ENCODE measurements at places on chromosomes 4 and X. TPM values are rescaled to one million over a fixed set of nuclear protein-coding genes. Genes with fewer than 3 reads are reported as not detected.

Gene POU4F2
- total RNA-seq = not detected

Gene DMRTC1
- not detected for total RNA-seq

Gene PFKFB1
- 0.16 TPM for total RNA-seq

Gene IL1RAPL1
- 4.0 TPM for total RNA-seq

Gene RBMX
- total RNA-seq = 73.5 TPM

Gene GRID2
- total RNA-seq = 0.05 TPM

Gene HMX1
- not detected for total RNA-seq

Gene GLRB
- 9.9 TPM for total RNA-seq

Gene MOSPD2
- total RNA-seq = 5.8 TPM

Gene ENPEP
- total RNA-seq = 4.1 TPM

Gene JADE3
- total RNA-seq = 9.0 TPM

Gene TMEM271
- total RNA-seq = not detected

Gene CSN1S1
- total RNA-seq = not detected

Gene STATH
- total RNA-seq = not detected

Gene NDST3
- not detected for total RNA-seq

Gene TLR10
- not detected for total RNA-seq

Gene ARHGAP36
- not detected for total RNA-seq

Gene IL2
- not detected for total RNA-seq

Gene SH2D1A
- not detected for total RNA-seq

Gene SASH3
- 2.5 TPM for total RNA-seq

Gene CXorf49
- total RNA-seq = not detected

Gene KCND1
- 0.68 TPM for total RNA-seq

Gene ABCG2
- total RNA-seq = 1.0 TPM

Measured in Right ventricle myocardium inferior (tissue), 1 donor.